ENCODE measurements at places on chromosomes 16 and 17. TPM values are rescaled to one million over a fixed set of nuclear protein-coding genes. Genes with fewer than 3 reads are reported as not detected.

Gene IKZF3
- 5.4 TPM for total RNA-seq

Gene ELAC2
- 68.3 TPM for total RNA-seq

Gene DRC3
- 2.5 TPM for total RNA-seq

Gene TBX6
- total RNA-seq: 1.9 TPM

Gene ALDOC
- total RNA-seq: 48.0 TPM

GRCh38 chr17:7416323-7416722 lies 3.8 kb upstream of the SPEM1 start:
- H3K36me3 ChIP-seq: no peaks in the 10 kb centered on the region
- no peaks in the 10 kb centered on the region for H3K27me3 ChIP-seq
- no peaks in the 10 kb centered on the region for H3K4me1 ChIP-seq
- no peak for DNase-seq

- H3K27me3 ChIP-seq: no peaks in the 10 kb centered on the region
- no peak overlapping the region for H3K27ac ChIP-seq
- no peak for DNase-seq
- H3K4me1 ChIP-seq: peaks cover 8% of the 10 kb centered on the region
- peaks cover 76% of the 10 kb centered on the region for H3K36me3 ChIP-seq
Measured at GRCh38 chr17:82058230-82058854, 6.6 kb downstream of the GPS1 start.

GRCh38 chr16:85180827-85181738 lies 68.8 kb upstream of the CIBAR2 start:
- H3K36me3 ChIP-seq: no peaks in the 10 kb centered on the region
- no peak overlapping the region for H3K4me3 ChIP-seq
- H3K27ac ChIP-seq: no peak overlapping the region
- peaks cover 3% of the 10 kb centered on the region for H3K4me1 ChIP-seq
- DNase-seq: no peak

DNA sequence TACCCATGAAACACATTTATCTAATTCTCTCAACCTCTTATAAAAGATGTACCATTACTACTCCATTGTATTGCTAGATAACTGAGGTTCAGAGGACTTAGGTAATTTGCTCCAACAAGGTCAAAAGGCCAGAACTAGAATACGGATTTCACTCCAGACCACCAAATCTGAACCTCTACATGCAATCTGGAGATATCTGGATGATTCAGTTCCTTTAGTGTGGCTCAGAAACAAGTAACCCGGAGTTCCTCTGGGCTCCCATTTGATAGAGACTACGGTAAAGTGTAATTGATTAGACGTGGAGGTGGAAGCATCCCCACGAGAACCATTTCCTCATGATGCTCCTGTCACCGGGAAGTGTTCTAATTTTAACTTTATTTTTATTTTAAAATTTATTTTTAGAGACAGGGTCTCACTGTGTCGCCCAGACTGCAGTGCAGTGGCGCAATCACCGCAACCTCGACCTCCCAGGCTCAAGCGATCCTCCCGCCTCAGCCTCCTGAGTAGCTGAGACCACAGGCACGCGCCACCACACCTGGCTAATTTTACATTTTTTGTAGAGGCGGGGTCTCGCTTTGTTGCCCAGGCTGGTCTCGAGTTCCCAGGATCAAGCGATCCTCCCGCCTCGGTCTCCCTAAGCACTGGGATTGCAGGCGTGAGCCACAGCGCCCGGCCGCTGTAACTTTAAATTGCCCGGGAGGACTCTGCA lies 608 bp upstream of the COX10 start:
- peak overlapping the region; percentile 97 for H3K4me3 ChIP-seq
- peak overlapping the region; percentile 92 for H3K27ac ChIP-seq
- H3K36me3 ChIP-seq: peaks cover 7% of the 10 kb centered on the region
- peaks cover 20% of the 10 kb centered on the region for H3K4me1 ChIP-seq

GRCh38 chr17:31556969-31557645 lies 165.6 kb downstream of the RAB11FIP4 start:
- no peak for DNase-seq
- H3K4me3 ChIP-seq: no peak overlapping the region
- H3K27me3 ChIP-seq: no peaks in the 10 kb centered on the region
- no peak overlapping the region for H3K27ac ChIP-seq
- no peaks in the 10 kb centered on the region for H3K36me3 ChIP-seq

- no peak overlapping the region for H3K4me3 ChIP-seq
- no peaks in the 10 kb centered on the region for H3K4me1 ChIP-seq
- H3K36me3 ChIP-seq: no peaks in the 10 kb centered on the region
- H3K27ac ChIP-seq: no peak overlapping the region
- DNase-seq: no peak
- H3K27me3 ChIP-seq: no peaks in the 10 kb centered on the region
Measured at GRCh38 chr16:29775742-29776408, 2.2 kb upstream of the ZG16 start.

- H3K27ac ChIP-seq: no peak overlapping the region
- no peak overlapping the region for H3K4me3 ChIP-seq
- H3K27me3 ChIP-seq: no peaks in the 10 kb centered on the region
- no peak for DNase-seq
- no peaks in the 10 kb centered on the region for H3K36me3 ChIP-seq
- H3K4me1 ChIP-seq: no peaks in the 10 kb centered on the region
Measured at GRCh38 chr17:36689089-36689667, 87.8 kb downstream of the MRM1 start.

Measured in esophagus squamous epithelium (tissue), 5 donors.